ENCODE measurements at places on chromosomes 3 and 15.

DNA sequence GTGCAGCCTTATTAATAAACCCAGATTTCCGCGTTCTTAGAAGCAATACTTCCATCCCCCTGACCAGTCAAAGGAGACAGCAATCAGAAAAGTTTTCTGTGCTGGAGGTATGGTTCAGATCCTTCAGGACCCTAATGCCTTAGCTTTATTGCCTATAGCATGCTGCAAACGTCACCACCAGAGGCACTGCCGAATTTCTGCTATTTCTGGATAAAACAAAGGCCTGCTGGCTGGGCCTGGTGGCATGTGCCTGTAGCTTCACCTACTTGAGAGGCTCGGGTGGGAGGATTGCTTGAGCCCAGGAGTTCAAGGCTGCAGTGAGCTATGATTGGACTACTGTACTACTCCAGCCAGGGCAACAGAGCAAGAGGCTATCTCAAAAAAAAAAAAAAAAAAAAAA, 407.2 kb downstream of the FOXP1 start:
- DNase-seq, result no peak

DNA sequence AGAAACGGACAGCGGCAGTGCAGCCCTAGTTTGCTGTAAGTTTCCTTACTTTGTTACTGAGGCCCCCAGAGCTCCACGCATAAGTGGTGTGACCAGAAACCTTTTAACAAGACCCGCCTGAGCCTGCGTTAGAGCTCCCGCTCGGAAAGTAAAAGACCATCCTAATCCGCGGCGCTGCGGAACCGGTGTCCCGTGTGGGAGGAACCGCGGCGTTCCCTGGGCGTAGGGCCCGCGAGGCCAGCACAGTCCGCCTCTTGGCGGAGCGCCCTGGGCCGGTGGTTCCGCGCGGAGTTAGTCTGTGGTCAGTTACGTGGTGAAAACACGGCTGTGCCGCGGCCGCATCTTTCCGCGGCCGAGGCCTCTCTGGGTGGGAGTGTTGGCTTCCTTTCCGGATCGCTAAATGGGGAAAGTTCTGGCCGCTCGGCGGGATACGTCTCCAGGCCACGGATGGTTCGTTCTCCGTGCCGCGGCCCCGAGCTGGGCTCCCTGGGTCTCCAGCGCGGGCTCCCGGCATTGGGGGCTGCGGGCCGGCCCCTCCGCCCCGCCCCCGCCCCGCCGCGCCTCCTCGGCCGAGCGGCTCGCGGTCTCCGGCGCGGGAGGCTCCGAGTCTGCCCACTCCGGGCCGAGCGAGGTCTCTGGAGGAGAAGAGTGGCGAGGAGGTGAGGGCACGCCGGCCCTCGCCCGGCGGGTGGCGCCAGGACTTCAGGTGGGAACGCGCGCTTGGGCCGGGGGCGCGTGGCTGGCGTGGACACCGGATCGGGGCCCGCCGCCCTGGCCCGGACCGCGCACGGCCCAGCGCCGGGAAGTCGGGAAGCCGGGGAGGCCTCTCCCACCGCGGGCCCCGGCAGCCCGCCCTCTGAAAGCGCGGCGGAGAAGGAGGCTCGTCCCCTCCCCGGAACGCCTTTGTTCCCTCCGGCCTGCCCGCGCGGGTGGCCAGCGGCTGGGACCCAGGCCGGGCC, 754 bp downstream of the B3GNT5 start:
- peak; percentile 12 for DNase-seq

DNA sequence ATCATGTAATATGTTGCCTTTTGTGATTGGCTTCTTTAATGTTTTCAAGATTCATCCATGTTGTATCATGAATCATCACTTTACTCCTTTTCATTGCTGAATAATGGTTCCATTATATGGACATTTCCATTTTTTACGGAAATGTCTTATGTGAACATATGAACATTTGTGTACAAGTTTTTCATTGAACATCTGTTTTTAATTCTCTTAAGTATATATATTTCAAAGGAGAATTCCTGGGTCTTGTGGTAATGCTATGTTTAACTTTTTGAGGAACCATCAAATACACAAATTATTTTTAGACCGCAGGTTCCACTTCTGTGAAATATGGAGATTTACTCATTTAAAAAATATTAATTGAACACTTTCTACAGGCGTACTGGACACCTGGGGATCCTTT, 85.7 kb downstream of the ARIH1 start:
- no peak for DNase-seq

DNA sequence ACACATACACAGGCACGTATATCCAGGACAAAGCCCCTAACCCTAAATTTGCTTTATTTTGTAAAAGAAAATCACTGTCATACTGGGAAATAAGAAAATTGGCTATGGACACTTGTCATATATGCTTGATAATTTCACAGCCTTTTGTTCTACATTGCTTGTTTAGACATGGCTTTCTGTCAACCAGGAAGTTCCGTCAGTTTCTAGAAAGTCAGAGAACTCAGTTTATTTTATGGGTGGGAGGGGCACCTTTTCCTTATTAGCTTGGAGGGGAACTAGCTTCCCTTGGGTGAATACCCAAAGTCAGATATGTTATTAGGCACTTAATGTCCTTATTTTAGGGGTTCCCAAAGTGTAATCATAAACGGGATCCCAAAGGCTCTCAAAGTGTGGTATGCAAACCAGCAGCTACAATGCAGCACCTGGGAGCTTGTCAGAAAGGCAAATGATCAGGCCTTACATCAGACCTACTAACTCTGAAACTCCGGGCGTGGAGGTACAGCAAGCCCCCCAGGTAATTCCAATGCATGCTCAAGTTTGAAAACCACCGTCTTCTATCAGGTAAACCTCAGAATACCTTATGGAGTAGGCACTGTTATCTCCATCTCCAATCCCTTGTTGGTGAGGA, 50.1 kb downstream of the CADPS start:
- no peak for DNase-seq

- no peak for DNase-seq
Measured at GRCh38 chr15:84947947-84948830, 33.5 kb upstream of the PDE8A start.

DNA sequence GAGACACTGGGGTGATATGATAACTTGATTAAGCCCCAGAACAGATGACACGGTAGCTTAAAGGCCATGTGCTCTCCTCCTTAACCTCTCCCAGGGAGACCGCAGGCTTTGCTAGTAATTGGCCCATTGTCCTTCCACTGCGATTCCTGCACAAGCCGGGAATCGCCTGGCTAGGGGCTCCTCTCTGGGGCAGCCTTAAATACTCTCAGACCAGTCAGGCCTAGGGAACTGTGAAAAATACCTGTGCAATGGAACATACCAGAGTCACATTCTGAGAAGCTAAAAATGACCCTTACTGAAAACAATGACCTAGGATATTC, 56.3 kb downstream of the CPN2 start:
- DNase-seq, result no peak

DNA sequence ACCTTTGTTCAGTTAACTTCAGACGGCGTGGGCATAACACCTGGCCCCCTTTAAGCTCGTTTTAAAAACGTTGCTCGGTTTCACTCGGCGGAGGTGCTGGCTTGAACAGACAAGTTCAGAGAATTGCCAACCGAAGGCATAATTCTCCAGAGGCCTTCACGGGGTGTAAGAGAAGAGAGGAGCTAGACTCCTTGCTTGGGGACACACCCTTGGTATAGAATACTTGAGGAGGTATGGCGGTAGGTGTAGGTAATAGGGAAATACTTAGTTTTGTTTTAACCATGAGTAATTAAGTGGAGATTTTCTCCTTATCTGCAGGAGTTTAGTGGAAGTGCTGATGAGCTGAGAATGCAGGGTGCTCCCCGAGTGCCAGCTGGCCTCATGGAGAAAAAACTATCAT, 921 bp downstream of the FBXL2 start:
- no peak for DNase-seq
